ENCODE measurements at places on chromosomes 5 and 9. TPM values are rescaled to one million over a fixed set of nuclear protein-coding genes. Genes with fewer than 3 reads are reported as not detected.

DNA sequence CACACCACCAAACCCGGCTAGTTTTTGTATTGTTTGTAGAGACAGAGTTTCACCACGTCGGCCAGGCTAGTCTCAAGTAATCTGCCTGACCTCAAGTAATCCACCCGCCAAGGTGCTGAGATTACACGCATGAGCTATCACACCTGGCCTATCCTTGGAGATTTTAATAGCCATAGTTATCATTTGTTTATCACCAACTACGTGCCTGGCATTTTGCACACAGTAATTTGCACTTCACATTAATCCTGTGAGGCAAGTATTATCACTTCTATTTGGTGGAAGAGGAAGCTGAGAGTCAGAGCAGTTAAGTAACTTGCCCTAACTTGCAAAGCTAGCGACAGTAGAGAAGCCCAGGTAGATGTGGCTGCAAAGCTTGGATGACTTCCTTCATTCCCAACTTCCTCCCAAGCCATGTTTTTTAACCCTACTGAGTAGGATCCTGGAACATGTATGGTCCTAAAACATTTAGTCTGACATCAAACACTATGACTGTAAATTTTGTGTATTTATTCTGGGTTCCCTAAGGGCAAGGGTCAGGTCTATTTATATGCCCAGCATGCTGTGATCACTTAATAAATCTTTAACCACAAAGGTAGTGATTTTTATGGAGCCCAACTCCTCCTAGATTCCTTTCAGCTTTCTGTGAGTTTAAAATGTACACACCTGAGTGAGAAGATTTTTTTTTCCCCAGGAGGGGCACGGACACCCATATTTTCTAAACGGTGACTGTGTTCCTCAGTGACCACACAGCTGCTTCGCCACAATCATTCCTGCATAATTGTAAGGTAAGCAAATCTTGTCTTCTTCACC lies 100.2 kb upstream of the RAI14 start:
- no peak for DNase-seq

Gene MARCHF11
- total RNA-seq = not detected

DNA sequence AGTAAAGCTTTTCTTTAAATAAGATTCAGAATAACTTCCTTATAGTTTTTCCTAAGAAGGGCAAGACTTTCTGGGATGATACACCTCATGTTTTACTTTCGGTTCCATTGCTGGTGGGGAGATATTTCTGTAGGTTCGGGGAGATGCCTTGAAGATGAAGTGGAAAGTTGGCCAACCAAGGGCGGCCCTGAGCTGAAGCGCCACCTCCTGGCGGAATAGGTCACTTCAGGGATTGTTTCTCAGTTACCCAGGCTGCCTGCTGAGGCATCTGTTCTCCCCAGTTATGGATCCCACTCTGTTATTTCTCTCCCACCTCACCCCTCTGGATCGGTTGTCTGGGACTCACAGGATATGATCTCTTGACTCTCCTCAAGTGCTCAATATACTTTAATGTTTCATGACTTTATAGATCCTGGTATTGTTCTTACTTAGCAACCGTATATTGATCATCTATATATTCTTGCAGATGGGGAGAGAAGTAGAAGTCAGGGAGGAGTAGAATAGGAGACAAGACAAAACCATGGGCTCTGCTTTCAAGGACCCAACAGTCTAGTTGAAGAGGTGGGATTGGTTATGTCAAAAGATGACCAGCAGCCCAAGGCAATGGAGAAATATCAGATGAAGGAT lies 23.4 kb downstream of the MEGF10 start:
- DNase-seq = peak; percentile 71

Gene OTULIN
- total RNA-seq = 40.3 TPM

DNA sequence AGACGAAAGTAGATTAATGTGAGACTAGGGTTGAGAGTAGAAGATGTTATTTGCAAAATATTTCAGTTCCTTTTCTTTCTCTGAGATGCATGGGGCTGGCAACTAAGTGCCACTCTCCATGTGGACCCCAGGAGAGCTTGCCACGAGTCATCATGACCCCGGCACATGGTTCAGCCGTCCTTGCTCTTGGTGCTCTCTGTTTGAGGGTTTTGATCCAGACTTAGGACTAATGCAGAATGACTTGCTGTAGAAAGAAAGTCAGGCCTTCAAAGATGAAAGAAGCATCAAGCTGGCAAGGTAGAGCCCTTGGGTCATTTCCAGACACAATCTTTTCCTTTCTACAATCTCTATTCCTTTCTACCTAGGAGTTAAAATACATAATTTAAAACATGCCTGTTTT lies 84.7 kb downstream of the RASGRF2 start:
- no peak for DNase-seq

Gene TNFSF15
- 5.9 TPM for total RNA-seq

- DNase-seq = no peak
These were observed 112.1 kb downstream of the IRX2 start for GRCh38 chr5:2639425-2639824.

Gene RECK
- 4.3 TPM for total RNA-seq

DNA sequence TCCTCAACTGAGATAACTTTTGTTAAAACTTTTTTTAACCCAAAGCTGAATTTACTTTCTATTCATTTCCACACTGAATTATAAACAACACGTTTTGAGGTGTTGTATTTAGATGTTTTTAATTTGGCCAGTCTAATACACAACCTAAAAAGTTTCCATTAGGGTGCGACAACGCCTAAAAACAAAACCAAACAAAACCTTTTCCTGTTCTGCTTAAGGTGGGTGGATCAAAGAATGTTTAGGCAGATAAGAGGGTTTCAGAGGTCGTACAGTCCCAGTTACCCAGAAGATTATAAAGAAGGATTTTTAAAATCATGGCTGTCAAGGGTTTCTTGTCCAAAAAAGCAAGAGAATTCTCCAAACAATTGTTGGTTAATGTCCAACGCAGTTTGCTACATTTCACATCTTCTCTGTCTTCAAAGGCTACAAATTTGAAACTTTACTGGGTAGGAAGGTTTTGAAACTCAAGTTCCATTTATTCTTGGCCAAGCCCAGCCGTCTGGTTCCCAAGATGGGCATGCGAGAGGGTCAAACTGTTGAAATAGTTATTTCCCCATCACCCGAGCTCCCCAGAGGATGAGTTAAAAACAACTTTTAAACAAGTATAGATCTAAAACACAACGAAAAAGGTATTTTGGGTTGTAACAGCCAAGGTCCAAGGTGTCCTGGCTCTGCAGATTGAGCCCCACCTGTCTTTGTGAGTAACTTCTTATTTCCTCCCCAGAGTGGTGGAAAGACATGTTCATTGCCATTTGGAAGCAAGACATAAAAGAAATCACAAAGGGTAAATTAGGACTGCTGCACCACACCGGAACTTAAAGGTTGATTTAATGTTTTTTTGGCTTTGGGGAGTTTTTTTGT lies 122.8 kb upstream of the MAP3K1 start:
- DNase-seq = no peak

DNA sequence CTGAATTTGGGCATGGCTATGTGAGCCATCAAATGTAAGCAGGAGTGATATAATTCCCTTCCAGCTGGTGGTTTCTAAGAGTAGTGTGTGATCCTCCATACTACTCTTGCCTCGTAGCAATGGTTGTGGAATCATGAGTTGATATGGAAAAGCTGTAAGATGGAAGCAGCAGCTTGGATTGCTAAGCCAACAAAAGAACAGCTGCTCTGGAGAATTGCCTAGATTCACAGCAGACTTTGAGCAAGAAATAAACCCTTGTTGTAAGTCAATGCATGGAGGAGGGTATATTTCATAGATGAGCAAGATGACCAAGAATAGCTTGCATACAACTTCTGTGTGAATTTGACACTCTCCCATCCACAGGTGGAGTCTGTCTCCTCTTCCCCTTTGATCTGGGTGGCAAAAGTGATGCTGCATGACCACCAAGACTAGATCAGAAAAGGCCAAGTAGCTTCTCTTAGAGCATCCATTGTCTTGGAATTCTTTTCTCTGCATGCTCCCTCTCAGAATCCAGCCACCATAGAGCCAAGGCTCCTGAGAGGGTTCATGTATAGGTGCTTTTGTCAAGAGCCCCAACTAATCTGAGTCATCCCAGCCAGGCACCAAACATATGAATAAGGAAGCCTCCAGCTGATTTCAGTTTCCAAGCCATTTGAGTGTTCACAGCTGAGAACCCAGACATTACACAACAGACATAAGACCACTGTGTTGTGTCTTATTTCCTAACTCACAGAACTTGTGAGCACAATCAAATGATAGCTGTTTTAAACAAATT lies 79.0 kb downstream of the PRLR start:
- no peak for DNase-seq

DNA sequence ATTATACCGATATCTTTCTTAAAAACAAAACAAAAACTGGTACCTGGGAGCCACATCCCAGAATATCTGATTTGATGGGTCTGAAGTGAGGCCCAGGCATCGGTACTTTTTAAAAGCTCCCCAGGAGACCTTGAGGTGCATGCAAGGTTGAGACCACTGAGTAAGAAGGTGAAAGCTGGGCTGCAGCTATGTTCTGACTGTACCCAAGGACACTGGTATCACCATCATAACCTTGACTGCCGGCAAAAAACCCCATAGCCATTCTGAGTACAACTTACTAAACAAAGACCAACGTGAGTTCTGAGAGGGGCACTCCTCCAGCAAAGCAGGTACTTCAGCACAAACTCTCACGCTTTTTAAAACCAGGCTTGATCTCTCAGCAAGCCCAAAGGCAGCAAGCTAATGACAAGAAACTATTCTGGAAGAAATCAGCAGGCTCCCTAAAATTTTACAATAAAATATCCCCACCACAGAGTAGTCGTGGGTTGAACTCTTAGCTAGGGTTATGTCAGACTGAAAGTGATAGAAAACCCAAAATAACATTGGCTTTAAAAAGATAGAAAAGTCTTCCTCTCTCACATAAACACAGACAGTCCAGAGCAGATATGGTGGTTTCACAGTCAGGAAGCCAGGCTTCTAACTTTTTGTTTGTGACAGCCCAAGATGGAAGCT lies 263.9 kb downstream of the SAXO1 start:
- DNase-seq = no peak

Gene NR5A1
- total RNA-seq = not detected

DNA sequence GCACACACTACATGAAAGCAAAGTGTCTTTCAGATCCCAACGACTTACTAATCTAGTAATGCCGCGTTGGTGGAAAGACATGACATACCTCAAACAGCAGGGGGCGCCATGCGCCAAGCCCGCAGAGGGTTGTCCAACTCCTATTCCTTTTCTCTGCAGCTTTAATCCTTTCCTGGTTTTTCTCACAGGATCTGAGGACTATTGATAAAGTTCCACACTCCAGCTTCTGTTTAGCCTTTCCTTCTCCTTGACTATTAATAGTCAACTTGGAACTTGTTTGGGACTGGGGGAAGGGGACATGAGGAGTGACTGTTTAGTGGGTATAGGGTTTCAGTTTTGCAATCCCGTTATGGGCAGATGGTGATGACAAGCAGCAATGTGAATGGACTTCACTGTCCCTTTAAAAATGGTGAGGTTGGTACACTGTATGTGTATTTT lies 62.9 kb downstream of the OTULIN start:
- peak; percentile 93 for DNase-seq

DNA sequence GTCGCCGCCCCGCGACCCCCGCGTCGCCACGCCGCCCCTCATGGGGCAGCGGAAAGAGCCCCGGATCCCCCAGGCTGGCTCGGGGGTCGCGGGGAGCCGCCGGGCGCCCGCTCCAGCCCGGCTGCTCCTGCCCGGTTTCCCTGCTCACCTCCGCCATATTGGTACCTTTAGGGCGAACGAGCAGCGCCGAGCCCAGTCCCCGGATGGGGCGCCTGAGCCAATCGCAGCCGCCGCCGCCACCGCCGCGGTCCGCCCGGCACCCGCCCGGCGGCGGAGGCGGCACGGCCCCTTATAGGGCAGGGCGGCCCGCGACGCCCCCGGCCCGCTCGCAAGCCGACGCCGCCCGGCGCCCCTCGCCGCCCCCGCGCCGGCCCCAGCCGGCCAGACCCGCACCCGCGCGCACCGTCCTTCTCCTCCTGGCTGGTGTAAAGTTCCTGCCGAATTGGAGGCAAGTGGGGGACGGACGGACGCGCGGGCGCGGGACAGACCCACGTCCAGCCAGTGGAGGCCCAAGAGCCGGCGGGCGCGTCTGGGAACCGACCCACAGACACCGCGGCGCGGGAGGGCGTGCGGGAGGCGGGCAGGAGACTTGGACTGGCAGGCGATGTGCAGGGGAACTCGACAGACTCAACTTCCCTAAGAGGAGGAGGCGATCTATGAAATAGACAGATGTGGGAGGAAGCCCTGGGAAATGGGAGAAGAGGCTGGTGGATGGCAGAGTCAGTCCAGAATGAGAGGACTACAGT lies at the start of gene MIER3:
TSS of gene MIER3 (minus strand) at position 178 of the 746 bp plus-strand sequence. CDS start at position 157, 21 bp downstream.
- peak; percentile 94 for DNase-seq

DNA sequence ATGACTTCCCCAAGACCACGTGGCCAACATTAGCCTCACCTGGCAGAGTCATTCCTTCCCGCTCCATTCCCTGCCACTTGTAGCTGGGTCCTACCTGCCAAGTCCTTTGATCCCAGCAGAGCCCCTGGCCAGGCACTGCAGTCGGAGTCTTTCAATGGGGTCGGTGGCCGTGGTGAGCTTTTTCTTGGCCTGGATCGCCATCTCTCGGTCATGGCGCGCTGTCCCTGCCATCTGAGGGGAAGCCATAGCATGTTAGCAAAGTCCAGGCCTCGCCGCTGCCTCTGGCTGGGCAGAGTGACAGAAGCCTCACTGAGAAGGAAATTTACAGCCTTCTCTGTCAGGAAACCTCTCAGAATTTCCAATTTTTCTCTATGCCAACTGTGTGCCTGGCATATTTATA lies 17.5 kb downstream of the CAPSL start:
- no peak for DNase-seq
